Activated T-helper 1 cell treated with anti-CD3 and anti-CD28 coated beads, Interleukin-2, amount 50 U/mL, for 16 hours (primary cell): ENCODE measurements at places on chromosomes 3 and 15.

DNA sequence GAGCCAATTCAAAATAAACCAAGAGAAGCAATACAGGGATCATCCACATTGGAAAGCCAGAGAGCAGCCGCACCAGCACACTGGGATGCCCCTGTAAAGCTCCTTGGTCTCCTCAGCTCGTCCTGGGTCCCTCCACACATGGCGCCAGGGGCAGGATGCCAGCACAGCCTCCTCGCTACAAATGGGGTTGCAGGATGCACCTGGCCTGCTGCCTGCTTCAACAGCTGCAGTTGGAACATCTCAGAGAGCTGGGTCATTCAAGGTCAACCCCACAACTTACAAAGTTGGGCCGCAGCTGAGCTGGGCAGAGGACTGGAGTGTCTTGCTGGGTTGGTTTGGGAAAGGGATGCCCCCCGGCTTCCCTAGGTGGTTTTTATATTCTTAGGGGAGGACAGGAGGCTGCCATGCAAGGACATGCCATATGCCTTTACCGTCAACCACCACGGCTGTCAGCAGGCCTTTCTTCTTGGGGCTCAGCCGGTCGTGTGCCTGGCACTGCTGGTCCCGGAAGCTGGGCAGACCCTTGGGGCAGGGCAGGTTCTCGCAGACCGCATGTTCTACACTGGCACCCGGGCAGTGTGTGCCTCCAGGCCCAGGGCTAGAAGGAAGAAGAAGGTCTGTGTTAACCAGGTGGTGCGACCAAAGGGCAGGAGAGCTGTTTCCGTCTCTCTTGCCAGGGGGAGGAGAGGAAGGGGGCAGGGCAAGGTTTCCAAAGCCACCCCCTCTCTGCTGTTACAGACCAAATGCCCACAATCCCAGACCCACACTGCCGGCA, 225.2 kb downstream of the ADAMTS17 start:
- DNase-seq, result no peak

- no peak for DNase-seq
These were observed 26.6 kb downstream of the SEMA7A start for GRCh38 chr15:74406992-74407705.

DNA sequence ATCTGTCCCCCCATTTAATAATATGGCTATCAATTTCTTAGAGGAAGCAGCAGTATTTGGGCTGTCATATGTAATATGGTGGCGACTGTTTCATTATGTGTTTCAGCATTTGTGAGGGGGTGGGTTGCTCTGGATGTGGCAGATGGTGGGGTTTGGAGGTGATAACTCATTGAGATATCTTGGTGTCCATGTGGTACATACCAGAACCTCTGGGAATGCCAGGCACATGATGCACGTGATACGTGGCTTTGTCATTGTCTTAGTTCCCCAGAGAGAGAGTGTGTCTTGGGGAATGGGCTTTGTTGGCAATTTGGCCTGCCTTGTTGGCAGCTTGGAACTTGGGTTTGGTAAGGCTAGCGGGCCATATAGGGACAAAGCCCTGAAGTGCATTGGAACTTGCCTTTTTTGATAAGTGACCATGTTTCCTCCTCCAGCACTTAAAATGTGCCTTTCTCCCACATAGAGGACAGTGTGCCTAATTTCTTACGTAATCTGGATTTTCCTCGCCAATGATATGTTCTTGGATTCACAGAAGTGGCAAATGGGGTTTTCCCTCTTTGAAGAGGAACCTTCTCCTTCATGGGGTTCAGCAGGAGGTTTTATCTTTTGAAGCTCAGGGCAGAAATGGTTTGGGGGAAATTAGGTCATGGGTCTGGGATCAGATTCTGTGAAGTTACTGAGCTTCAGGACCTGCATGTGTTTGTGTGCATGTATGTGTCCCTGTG, 79.5 kb downstream of the DNASE1L3 start:
- no peak for DNase-seq

DNA sequence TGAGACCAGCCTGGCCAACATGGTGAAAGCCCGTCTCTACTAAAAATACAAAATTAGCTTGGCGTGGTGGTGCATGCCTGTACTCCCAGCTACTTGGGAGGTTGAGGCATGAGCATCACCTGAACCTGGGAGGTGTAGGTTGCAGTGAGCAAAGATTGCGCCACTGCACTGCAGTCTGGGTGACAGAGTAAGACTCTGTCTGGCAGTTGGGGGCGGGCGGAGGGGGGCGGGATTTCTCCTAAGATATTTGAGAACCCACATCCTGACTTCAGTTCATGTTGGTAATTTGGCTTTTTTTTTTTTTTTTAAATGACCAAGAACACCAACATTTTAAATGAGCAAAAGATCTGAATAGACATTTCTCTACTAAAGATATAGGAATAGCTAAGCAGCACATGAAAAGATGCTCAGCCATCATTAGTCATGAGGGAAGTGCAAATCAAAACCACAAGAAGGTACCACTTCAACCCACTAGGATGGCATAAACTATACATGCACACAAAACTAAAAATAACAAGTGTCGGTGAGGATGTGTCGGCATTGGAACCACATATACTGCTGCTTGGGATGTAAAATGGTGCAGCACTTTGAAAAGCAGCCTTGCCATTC, 75.6 kb upstream of the LMOD3 start:
- DNase-seq, result peak; percentile 30

- DNase-seq, result no peak
These were observed 14.2 kb upstream of the CLEC3B start for GRCh38 chr3:45011756-45012508.

DNA sequence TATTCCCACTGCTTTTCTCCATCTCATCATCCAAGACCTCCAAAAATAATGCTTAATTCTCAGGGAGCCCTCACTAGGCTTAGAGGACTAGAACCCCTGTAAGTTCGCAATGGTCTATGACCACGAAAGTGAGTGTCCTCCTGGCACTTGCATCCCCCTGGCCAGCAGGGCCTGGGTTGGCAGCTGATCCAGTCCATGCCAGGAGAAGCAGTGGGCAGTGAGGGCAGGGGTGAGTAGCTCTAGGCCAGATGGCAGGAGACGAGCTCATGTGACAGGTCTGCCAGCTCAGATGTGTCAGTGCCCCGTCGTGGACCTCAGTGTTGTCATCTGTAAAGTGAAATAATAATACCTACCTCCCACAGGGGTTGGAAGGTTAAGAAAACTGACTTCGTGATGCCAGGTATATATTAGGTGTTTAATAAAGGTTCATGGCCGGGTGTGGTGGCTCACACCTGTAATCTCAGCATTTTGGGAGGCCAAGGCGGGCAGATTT, 11.1 kb downstream of the GP5 start:
- DNase-seq, result no peak

DNA sequence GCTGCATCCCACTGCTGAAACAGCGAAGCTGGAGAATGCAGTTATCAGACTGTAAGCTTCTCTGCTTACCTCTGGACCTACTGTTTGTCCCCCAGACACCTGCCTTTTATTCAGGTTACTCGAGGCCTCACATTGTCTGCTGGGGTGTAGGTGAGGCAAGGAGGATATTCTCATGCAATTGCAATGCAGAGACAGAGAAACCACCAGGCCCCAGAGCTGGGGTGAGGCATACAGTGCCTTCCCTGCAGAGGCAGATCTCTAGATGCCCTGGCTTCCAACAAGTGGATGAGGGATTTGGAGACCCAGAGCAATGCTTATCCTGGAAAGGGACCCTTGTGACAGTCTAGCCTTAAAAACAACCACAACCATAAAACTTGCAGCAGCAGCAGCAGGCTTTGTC, 263.4 kb upstream of the ST8SIA2 start:
- DNase-seq, result no peak

DNA sequence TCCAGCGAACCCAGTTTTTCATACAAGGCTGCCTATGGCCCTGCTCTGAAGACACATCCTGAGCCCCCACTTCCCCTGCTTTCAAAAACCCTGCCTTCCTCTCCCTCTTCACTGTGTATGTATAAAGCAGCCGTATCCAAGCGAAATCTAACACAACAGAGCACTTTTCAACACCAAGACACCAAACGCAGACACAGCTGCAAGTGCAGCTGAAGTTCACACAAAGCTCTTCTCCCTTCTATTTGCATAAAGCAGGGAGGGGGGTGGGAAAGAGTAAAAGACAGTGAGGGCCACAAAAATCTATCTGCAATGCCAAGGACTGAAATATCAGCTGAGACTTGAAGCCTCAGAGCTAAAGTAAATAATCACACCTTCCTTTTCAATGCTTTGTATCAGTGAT, 35.1 kb upstream of the CSPG5 start:
- DNase-seq, result no peak

DNA sequence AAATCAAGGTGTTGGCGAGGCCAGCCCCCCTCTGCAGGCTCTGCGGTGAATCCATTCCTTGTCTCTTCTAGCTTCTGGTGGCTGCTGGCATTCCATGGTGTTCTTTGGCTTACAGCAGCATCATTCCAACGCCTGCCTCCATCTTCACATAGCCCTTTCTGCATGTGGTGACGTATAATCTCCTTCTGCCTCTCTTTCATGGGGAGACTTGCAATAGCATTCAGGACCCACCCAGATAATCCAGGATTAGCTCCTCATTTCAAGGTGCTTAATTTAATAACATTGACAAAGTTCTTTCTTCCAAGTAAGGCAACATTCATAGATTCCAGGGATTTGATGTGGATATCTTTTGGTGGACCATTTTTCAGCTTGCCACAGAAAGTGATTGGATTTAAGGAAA, 35.8 kb downstream of the ISG20 start:
- no peak for DNase-seq

DNA sequence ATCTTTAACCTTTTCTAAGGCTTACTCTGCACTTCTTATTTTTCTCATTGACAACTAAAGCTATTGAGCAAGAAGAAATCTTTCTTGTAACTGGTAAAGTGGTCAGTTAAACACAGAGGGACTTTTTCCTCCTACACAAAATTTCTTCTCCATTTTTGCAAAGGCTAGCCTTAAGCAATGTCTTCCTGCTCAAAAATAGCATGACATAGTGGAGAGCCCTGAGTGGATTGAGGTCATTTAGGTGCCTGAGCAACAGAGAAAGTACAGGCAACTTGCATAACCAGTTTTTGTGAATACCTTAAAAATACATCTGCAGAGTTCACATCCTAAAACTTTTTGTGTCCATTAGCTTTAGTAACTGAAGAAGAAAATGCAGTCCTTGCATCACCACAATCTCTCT, 144.7 kb upstream of the TTC14 start:
- no peak for DNase-seq

DNA sequence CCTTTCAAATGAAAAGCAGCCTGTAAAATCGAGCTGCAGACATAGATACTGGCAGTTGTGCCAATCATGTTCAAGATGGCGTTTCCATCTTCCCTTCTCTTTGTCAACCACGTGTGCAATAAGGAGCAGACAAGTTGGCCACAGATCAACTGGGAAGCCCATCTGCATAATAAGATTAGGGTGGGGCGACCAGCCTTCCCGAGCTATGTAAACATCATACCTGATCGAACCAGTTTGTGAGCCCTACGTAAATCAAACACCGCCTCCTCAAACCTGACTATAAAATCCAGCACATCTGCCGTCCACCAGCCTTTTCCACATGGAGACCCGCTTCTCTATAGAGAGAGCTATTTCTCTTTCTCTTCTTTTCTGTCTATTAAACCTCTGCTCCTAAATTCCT, 37.2 kb downstream of the TRIM42 start:
- DNase-seq, result no peak

GRCh38 chr15:97678656-97679055, 281.8 kb upstream of the ARRDC4 start:
- DNase-seq, result no peak

GRCh38 chr3:39960515-39961191, 151.2 kb downstream of the MYRIP start:
- no peak for DNase-seq

DNA sequence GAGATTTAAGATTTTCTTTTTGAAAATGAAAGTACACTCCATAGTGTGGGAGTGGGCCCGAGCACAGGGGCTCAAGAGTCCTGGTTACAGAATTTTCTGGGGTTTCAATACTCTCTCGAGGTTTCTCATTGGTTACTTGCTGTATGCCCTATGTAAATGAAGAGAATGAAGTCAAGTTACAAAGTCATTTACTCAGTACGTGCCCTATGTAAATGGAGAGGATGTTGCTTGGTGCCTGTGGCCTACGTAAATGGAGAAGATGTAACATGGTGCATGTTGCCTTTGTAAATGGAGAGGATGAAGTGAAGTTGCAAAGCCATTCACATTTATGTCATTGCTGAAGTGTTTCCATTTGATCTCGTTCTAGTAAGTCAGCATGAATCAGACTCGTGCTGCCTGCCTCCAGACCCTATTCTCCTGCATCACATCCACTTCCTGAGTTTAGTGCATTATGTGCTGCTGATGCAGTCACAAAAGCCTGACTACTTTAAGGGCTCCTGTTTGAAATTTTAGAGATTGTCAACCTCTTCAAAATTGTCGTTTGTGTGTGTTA, 302.0 kb downstream of the ZBBX start:
- no peak for DNase-seq

DNA sequence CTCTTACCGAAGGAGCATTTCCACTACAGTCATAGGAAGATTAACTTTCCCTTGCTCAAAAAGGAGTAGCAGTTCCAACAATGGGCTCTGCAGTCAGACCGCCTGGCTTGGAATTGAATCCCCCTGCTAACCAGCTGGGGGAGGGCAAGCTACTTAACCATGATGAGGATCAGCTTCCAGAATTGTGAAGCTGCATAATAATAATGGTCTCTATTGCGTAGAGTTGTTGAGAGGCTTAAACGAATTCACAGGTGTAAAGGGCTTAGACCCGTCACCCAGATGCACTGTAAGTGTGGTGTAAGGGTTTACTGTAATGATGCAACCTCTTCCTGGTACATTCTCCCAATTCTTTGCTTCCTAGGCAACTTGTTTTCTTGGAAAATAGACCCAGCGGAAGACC, 185.2 kb upstream of the RGMA start:
- no peak for DNase-seq

- DNase-seq, result no peak
These were observed 686.3 kb downstream of the NTRK3 start for GRCh38 chr15:87570206-87570605.

DNA sequence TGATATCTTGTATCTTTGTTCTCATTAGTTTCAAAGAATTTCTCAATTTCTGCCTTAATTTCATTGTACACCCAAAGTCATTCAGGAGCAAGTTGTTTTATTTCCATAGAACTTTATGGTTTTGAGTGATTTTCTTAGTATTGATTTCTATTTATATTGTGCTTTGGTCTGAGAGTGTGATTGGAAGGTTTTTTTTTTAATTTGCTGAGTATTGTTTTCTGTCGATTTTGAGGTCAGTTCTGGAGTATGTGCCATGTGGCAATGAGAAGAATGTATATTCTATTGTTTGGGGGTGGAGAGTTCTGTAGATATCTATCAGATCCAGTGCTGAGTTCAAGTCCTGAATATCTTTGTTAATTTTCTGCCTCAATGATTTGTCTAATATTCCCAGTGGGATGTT, 138.4 kb downstream of the MOBP start:
- DNase-seq, result no peak
